Substantia nigra (tissue), 51 donors: ENCODE measurements at places on chromosomes 3 and 15.

DNA sequence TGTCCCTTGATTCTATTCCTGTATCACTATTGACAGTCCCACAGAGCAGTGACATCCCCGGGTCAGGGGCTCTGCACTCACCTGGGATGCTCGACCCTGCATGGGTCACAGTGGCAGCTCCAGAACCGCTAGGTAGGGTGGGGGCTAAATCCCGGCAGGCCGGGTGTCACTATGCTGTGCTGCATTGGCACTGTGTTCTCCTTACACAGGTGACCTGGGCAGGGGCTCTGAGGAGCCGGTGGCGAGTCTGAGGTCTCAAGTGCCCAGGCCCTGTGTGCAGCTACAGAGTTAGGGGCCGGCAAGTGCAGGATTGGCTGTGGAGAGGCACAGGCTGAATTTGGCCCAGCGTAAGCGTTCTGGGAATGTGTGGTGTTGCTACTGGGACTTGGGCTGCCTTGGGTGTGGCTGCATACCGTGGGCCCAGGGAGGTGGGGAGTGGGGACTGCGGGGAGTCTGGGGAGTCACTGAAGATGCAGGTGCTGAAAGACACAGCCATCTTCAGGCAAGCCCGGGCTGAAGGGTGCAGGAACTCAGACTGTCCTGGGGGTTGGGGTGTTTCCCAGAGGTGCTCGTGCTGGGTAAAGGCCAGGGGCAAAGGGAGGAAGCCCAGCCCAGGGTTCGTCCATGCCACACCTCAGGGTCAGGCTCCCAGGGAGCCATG is 102.6 kb upstream of the PRR20G start:
- DNase-seq, result no peak

GRCh38 chr15:98941595-98942255 is 65.9 kb downstream of the PGPEP1L start:
- DNase-seq, result no peak

DNA sequence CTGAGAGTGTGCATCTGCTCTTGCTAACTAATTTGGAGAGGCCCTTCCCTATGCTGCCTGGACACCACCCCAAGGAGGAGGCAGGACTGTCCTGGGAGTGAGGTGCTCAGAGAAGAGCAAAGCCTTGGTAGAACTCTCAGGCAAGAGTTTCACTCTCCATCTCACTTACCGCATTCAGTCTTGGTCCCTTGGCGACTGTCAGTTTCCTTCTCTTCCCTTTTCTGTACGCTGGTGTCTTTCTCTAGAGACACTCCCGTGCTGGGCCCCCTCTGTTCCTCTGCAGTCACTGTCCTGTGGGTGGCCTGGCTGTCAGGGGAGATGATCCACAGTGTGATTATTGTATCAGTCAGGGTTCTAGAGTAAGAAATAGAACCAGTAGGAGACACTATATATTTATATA is 44.0 kb downstream of the IDH2 start:
- DNase-seq, result no peak

- DNase-seq, result no peak
These were observed 137.8 kb downstream of the DMXL2 start for GRCh38 chr15:51484781-51485180.

GRCh38 chr3:141076036-141076773 is 25.1 kb downstream of the SPSB4 start:
- DNase-seq, result no peak

DNA sequence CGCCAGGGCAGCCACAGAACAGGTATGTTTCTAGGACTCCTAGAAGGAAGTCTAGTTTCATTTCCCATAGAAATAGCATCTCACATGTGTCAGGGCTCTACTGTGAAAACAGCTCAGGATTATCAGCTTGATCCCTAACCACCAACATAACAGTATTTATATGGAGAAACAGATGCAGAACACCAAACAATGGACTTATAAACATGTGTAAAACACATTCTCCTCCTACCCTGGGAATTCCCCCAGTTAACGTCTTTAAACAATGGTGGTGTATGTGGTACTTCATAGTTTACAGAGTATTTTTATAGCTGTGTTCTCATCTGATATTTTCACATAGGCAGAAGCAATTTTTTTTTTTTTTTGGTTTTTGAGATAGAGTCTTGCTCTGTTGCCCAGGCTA is 9.7 kb downstream of the TNFSF10 start:
- no peak for DNase-seq

GRCh38 chr15:36970522-36970921 is 129.8 kb downstream of the MEIS2 start:
- DNase-seq, result no peak

DNA sequence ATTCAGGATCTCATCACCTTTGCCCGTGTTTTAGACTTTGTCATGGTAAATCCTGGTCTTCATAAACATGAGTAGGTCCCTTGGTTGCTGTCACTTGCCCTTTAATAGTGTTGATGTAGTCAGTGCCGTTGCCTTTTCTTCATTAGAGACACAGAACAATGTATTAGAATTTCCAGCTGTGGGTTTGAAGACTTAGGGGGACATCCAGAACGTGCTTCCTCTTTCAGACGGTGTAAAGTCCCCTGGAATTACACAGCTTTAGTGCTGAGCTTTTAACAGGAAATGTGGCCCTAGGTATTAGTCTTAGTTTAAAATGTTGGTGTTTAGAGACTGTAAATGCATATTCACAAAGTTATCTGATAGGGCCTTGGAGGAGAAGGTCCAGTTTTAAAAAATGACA is 8.8 kb upstream of the LRCH3 start:
- DNase-seq, result no peak

DNA sequence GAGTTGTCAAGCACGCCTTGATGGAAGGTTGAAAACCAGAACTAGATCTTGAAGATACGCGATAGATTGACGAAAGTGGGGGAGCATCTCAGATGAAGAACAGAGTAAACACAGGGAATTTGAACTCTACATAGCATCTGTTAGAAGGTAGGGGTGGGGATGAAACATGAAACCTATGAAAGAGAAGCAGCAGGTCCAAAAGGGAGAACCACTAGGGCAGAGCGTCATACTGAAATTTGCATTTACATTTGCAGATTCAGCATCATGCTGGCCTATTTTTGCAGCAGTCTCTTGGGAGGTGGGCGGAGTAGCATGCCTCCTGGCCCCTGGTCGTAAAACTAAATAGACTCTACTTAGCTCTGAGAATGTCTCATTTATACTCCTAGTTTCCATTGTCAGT is 46.1 kb upstream of the RASGRP1 start:
- no peak for DNase-seq

GRCh38 chr3:176663387-176663786 is 533.9 kb downstream of the TBL1XR1 start:
- DNase-seq, result no peak

- DNase-seq, result no peak
These were observed 38.4 kb upstream of the SLC6A11 start for GRCh38 chr3:10777627-10778026.

DNA sequence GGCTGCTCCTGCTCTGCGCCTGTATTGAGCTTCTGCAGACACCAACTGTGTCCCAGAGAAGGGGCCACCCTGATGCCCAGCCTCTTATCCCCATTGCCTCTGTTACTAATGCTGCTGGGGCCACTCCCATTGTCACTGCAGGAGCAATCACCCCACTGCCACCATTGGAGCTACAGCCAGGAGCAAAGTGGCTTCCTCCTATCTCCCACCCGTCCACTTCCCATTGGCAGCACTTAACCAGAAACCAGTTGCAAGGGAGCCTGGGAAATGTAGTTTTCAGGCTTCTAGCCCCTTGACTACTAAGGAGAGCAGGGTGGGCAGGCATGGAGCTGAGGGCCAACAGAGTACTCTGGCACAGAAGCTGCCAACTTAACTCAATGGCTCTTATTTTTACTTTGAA is 55.9 kb upstream of the KLF13 start:
- DNase-seq, result no peak

- DNase-seq, result no peak
These were observed 23.2 kb downstream of the SPTBN5 start for GRCh38 chr15:41870689-41871081.

DNA sequence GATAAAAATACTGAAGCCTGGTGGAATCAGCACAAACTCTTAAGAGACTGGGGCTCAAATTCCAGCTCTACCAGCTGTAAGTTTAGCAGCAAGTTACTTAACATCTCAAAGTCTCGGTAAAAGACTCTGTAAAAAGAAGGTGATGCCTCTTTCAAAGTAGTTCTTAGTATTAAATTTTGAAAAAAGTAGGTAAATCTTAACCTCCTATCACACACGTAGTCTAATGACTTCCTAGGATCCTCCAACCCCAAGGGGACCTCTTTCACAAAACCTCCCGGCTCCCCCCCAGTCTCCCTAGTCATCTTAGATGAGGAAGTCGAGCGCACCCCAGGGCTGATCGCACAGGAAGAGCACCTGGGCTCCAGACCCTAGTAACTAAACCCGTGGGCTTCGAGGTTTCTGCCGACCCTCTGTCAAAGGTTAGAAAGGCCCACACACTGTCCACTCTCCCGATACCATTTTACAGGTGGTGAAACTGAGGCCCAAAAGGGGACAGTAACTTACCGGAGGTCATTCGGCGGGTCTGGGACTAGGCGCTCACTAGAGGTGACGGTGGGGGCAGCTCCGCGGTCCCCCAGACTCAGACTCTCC is 427 bp downstream of the MBD4 start:
- no peak for DNase-seq

DNA sequence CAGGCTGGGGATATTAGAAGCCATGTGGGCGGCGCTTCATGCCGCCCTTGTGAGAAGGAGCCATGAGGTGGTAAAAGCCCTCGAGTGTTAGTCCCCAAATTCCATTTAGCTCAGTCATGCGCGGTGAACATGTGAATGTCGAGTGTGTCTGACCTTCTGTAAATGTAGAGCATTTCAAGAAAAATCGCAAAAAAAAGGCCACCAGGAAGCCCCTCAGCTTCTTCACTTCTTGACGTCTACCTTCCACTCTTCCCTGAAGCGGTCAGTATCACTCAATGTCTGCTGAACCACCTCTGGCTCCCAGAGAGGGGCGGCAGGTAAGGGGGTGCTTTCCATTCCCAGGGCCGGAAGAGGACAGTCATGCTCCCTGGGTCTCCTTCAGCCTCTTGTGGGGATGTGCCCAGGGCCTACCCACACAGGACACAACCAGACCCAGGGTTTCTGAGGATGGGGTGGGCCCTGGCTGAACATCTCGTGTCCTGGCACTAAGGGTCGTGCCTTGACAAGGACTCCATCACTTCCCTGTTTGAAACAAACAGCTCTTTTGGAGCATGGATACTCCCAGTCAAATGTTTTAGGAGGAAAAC is 274.9 kb downstream of the FAM43A start:
- no peak for DNase-seq

GRCh38 chr15:32730677-32731654 is 13.2 kb downstream of the GREM1 start:
- no peak for DNase-seq

DNA sequence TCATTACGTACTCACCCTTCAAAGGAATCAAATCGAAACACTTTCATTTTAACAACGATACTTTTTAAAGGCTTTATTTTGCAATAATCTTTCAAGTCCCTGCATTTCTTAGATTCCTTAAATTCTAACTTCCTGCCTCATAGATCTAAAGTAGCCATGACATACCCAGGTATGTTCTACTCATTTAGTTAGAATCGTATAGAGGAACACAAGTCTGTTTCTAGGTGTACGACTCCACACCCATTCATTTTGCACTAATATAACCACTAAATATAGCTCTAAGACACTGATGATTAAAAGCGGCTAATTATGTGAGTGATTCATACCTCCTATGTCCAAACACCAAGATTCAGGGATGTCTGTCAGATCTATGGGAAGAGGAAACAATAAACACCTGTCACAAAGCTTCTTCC is 1.3 kb downstream of the ATP13A3 start:
- DNase-seq, result no peak

DNA sequence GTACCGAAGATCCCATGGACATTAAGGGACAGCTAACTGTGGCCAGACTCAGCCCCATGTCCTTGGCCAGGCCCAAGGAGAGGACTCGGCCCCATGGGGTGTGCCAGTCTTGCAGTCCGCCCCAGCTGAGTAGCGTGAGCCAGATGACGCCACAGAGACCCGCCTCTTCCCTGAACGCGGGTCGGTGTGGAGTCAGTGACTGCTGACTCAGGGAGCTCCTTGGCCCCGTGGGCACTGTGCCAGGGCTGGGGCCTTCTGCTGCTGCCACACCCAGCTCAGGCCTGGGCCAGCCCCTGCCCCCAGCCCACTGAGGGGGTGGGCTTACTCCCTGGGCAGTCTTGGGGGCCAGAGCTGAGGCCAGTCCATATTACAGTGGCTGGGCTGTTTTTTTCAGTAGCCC is 52.8 kb downstream of the PLXNA1 start:
- DNase-seq, result no peak

DNA sequence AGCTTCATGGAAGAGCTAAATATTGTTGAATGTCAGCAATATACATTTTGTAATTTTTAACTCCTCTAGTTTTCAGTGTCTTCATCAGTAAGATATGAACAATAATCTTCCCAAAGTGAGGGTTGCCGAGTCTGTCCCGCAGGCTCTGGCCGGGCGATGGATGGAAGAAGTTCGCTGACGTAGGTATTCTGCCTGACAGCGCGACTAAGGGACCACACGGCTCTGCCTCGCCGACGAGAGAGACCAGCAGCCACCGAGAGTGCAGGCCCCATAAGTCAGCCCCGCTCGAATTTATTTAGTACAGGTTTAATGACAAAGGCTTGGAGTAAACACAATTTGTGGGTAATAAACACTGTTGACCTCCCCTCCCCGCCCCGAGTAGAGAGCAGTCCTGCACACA is 427.4 kb upstream of the NECTIN3 start:
- no peak for DNase-seq

GRCh38 chr15:57012556-57012955 is 94.1 kb downstream of the TCF12 start:
- no peak for DNase-seq

DNA sequence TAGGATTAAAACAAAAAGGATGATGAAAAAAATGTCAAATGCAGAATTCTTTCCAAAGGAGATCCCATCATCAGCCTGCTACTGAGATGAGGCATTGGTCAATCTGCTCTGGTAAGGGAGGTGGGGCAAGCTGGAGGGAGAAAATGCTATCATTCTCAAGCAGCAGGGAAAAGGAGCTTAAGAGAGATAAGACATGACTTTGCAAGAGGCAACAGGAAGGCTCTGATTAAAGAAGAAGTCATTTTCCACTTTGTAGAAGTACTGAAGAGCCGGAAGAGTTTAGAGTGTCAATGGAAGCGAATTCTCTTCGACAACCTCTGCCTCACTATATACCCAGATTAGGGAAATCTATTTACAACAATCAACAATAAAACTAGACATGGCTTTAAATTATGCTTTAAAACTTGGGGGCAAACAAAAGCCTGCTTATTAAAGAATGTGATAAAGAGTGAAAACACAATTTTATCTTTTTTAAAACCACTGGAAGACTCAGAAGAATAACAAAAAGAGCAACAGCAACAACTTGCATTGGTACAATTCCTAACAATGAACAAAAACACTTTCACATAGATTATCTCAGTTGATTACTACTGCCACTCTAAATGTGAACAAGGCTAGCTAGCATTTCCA is 81.8 kb upstream of the NANOGP8 start:
- no peak for DNase-seq

DNA sequence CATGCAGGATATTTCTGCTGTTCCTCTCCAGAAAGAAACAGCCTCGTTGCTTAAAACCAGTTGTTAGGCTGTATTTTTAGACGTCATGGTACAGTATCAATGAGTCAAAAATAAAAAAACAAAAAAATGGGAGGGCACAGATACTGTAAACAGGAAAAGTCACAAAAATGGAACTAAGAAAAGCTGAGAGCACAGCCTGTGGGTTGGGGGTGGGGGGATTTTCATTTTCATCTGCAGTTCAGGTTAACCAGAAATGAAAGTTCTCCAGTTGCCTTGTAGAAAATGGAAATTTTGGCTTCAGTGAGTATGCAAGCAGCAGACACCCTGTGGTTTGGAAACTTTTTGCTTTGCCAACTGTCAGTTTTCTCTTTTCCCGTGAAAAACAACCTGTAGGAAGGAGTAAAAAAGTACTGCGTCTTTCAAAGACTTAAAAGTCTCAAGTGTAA is 59.0 kb downstream of the FRMD4B start:
- DNase-seq, result no peak

GRCh38 chr3:52231502-52232278 is 6.2 kb upstream of the TLR9 start:
- DNase-seq, result peak; percentile 58
